Stimulated activated CD8-positive, alpha-beta memory T cell treated with anti-CD3 and anti-CD28 coated beads, Interleukin-2, amount 100 ng/mL, for 48 hours (primary cell): ENCODE measurements at places on chromosomes 5 and 9.

GRCh38 chr9:107102011-107102410 lies 181.1 kb upstream of the RAD23B start:
- no peak for DNase-seq

- no peak for DNase-seq
Observed at GRCh38 chr5:11319836-11320580, 559.0 kb upstream of the DAP start.

GRCh38 chr9:11618241-11618805 lies 1005.5 kb upstream of the PTPRD start:
- DNase-seq = no peak

DNA sequence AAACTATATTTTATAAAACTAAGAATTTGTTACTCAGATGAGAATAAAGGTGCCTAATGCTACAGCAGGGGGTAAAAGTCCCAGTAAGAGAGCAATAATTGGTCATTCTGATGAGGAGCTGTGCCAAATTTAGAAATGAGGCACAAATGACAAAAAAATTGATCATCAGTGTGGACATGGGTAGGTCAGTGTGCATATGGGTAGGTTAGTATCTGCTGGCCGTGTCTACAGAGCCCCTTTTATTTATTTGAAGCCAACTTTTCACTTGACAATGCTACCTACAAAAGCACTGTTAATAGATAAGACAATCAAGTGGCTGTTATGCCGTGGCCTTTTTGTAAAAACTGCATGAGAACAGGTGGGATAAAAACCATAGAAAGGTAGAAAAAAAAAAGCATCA lies 454.6 kb downstream of the RAB3C start:
- DNase-seq = no peak

DNA sequence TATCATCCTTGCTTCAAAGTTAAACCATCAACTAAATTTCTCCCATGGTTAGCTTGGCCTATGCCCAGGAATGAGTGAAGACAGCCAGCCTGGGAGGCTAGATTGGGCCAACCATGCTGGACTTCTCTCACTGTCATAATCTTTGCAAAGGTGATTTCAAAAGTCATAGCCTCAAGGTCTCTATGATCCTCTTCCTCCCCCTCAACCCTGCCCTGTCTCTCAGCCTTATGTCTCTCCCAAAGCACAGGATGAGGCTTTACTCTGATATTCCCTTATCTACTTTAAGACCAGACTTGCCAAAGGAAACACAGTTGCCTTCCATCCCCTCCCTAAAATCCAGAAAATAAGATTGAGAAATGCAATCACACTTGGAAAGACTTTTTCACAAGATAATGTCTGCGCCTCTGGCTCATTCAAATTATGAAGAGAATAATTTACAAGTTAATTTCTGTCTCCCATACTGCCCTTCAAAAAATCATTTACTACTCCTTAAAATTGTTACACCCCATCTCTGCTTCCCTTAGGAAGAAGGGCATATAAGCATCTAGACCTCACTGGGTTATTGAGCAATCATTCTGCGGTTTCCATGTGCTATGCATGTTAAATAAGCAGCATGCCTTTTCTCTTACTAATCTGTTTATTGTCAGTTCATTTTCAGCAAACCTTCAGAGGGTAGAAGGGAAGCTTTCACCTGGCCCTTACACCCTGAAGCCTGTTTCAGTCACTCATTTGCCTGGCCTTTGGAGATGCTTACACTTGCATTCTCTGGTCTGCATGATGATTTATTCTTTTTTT lies 113.8 kb upstream of the ANKRD55 start:
- no peak for DNase-seq

GRCh38 chr5:403995-404394 lies 39.0 kb upstream of the EXOC3 start:
- no peak for DNase-seq

- no peak for DNase-seq
Observed at GRCh38 chr5:23385036-23385435, 122.4 kb upstream of the PRDM9 start.

DNA sequence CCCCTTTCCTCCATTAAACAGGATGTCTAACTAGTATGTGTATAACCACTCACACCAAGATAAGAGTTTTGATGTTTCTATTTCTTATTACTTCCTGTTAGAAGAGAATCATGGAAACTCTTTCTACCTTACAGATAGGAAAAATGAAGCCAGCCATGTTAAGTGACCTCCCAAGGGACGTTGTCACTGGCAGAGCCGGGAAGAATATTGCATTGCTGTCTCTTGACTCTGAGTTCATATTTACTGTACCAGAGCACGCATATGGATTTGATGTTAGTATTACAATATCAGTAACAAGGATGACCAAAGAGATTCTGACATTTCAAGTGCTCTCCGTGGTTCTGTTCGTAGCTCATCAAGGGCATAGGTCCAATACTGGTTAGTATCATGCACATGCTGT lies 12.5 kb upstream of the C5orf63 start:
- no peak for DNase-seq

GRCh38 chr5:135264451-135265440 lies 134.3 kb downstream of the MACROH2A1 start:
- no peak for DNase-seq

DNA sequence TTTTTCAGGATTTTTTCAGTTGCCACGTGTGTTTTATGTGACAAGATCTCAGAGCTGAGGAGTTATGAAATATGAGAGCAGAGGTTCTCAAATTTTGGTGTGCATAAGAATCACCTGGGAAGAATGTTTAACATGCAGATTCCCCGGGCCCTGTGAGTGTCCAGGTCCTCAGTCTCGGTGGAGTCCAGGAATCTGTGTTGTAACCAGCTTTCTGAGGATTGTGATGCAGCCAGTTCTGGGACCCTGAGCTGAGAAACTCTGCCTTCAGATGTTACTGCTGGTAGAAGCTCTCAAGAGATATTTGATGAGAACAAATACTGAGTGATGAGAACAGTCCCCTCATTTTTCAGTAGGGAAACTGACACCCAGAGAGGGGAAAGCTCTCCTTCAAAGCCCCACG lies 102.8 kb upstream of the SAP30L start:
- no peak for DNase-seq

DNA sequence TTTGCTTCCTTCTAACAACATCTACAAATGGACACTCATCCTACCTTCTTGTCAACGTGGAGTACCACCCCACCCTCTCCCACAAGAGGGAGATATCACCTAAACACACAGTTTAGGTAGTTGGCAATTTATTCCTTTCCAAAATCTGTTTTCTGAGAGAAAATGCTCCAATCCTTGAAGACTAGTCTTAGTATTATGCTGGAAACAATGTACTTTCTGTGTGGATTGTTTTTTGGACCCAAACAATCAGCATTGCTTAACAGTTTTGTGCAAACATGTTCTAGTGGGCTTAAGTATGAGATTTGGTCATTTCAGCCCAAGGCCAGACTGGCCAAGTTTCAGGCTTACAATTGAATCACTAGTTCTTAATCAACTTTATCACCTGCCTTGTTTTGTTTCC lies 359.1 kb downstream of the ARHGEF28 start:
- no peak for DNase-seq

GRCh38 chr9:123300554-123300953 lies 32.2 kb upstream of the STRBP start:
- no peak for DNase-seq

GRCh38 chr5:73143716-73144115 lies 23.3 kb downstream of the TMEM171 start:
- no peak for DNase-seq

DNA sequence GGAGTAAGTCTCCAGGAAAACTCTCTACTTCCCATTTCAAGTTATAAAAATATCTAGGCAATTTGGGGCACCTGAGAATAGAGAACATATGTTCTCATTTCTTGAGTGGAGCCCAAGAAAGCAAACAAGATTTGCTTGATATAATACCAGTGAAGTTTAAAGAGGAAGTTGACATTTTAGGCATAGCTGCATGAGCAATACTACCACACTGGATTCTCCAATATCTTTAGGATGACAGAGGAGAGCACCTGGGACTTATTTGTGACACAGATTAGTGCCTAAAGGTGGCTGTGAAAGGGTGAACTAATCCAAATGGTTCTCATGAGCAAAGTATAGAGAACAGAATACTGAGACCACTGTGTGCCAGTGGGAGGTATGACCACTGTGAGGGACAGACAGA lies 423.5 kb upstream of the RIOK2 start:
- no peak for DNase-seq

DNA sequence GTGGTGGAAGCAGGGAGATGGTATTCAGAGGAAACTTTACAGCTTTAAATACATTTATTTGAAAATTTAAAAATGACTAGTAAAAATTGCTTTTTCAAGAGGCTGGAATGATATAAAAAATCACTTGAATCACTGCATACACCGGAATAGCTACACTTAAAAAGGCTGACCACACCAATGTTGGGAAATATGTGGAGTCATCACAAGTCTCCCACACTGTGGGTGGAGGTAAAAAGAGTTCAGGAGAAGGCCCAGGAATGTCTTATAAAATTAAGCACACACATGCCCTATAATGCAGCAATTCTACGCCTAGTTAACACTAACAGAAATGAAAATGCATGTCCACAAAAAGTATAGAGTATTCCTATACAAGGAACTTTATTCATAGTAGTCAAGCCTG lies 198.1 kb downstream of the ROR2 start:
- no peak for DNase-seq

DNA sequence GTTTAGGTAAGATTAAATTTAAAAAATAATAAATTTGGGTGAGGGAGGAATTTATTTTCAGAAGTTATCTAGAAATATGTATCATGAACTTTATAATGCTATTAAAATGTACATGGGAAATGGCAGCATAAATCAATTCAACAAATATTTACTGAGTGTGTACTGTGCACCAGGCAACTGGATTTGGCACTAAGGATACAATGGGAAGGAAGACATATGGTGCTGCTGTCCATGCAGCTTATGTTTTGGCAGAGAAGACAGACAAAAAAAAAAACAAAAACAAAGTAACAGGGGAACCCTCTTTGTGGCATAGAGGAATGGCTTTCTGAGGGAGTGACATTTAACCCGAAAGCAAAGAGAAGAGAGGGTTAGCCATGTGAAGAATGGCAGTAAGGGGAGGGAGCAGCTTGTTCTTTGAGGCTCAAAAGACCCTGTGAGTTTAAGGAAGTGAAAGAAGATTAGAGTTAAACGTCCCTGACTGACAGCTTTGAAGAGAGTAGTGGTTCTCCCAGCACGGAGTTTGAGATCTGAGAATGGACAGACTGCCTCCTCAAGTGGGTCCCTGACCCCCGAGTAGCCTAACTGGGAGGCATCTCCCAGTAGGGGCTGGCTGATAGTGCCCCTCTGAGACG lies 23.9 kb downstream of the CNTRL start:
- DNase-seq = no peak

GRCh38 chr5:112329419-112330090 lies 89.5 kb downstream of the EPB41L4A start:
- DNase-seq = no peak

GRCh38 chr5:38636626-38637025 lies 80.2 kb upstream of the LIFR start:
- no peak for DNase-seq

DNA sequence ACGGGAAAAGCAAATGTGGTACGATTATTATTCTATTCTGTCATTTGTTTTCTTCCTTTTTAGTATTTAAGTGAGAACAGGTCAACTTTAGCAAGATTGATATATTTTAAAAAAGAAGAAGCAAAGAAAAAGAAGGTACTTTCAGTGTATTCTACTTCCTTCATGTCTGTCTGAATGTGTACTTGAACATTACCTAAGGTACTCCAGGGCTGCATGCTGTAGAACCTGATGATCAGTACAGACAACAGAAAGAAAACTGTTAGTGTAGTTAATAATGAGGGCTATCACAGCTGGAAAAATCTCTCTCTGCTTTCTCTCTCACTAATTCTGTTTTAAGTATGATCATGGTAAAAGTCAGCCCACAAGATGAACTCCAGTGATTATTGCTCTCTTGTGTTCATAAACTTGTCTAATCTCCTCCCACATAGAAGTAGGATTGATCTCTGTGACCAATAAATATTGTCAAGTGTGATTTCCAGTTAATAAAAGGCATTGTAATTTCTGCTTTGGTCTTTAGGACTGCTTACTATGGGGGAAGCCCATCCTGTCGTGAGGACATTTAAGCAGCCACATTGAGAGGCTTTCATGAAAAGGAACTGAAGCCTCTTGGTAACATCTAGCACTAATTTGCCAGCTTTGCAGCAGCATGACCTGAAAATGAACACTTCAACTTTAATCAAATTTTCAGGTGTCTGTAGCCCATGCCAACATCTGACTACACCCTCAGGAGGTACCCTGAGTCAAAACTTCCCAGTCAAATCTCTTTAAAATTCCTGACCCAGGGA lies 864.0 kb upstream of the ACO1 start:
- no peak for DNase-seq
